ENCODE measurements at places on chromosomes 4 and X. TPM values are rescaled to one million over a fixed set of nuclear protein-coding genes. Genes with fewer than 3 reads are reported as not detected.

SASH3 gene
- 13.2 TPM for polyA plus RNA-seq

TMPRSS11F gene
- not detected for polyA plus RNA-seq

SMARCA1 gene
- 4.8 TPM for polyA plus RNA-seq

ZCCHC13 gene
- not detected for polyA plus RNA-seq

PNCK gene
- not detected for polyA plus RNA-seq

TLR10 gene
- not detected for polyA plus RNA-seq

VSIG4 gene
- polyA plus RNA-seq, result 26.0 TPM

PIR gene
- polyA plus RNA-seq, result 6.0 TPM

RNF128 gene
- polyA plus RNA-seq, result 4.8 TPM

SSX2 gene
- not detected for polyA plus RNA-seq

GPR78 gene
- polyA plus RNA-seq, result not detected

DSPP gene
- not detected for polyA plus RNA-seq

HSFX3 gene
- polyA plus RNA-seq, result not detected

NAP1L3 gene
- 0.23 TPM for polyA plus RNA-seq

ENAM gene
- polyA plus RNA-seq, result not detected

Data from sigmoid colon (tissue), 7 donors.